PC-3 (cell line): ENCODE measurements at places on chromosomes 16 and 17. TPM values are rescaled to one million over a fixed set of nuclear protein-coding genes. Genes with fewer than 3 reads are reported as not detected.

GRCh38 chr17:34219405-34219804 lies 35.7 kb upstream of the CCL2 start:
- H3K4me1 ChIP-seq = no peaks in the 10 kb centered on the region
- no peak overlapping the region for H3K27ac ChIP-seq
- no peak overlapping the region for H3K4me3 ChIP-seq
- no peaks in the 10 kb centered on the region for H3K36me3 ChIP-seq

GRCh38 chr16:67451704-67452435 lies 20.9 kb downstream of the HSD11B2 start:
- no peak overlapping the region for H3K27ac ChIP-seq
- DNase-seq = no peak
- no peaks in the 10 kb centered on the region for H3K27me3 ChIP-seq
- H3K4me3 ChIP-seq = no peak overlapping the region

- no peaks in the 10 kb centered on the region for H3K27me3 ChIP-seq
- no peak for DNase-seq
- H3K4me3 ChIP-seq = no peak overlapping the region
- H3K4me1 ChIP-seq = no peaks in the 10 kb centered on the region
- no peaks in the 10 kb centered on the region for H3K36me3 ChIP-seq
These were observed 50.2 kb upstream of the CMIP start for GRCh38 chr16:81394416-81394815.

- no peaks in the 10 kb centered on the region for H3K27me3 ChIP-seq
- DNase-seq = no peak
- H3K4me1 ChIP-seq = no peaks in the 10 kb centered on the region
- no peak overlapping the region for H3K4me3 ChIP-seq
These were observed 155.2 kb upstream of the EEF2KMT start for GRCh38 chr16:5252791-5253190.

- no peak overlapping the region for H3K4me3 ChIP-seq
- no peaks in the 10 kb centered on the region for H3K36me3 ChIP-seq
- H3K4me1 ChIP-seq = no peaks in the 10 kb centered on the region
- no peak for DNase-seq
- no peaks in the 10 kb centered on the region for H3K27me3 ChIP-seq
These were observed 14.3 kb upstream of the FOXN1 start for GRCh38 chr17:28491860-28492259.

The APOH gene
- not detected in 2 replicates for total RNA-seq

GRCh38 chr16:15950161-15950854 lies 892 bp downstream of the ABCC1 start:
- peak; percentile 31 for DNase-seq
- H3K4me1 ChIP-seq = peaks cover 22% of the 10 kb centered on the region
- H3K36me3 ChIP-seq = no peaks in the 10 kb centered on the region
- peak overlapping the region; percentile 24 for H3K27ac ChIP-seq

GRCh38 chr16:78251115-78251514 lies 151.7 kb downstream of the WWOX start:
- H3K4me3 ChIP-seq = no peak overlapping the region
- H3K36me3 ChIP-seq = no peaks in the 10 kb centered on the region
- H3K4me1 ChIP-seq = no peaks in the 10 kb centered on the region

The CA5A gene
- not detected in 2 replicates for total RNA-seq

DNA sequence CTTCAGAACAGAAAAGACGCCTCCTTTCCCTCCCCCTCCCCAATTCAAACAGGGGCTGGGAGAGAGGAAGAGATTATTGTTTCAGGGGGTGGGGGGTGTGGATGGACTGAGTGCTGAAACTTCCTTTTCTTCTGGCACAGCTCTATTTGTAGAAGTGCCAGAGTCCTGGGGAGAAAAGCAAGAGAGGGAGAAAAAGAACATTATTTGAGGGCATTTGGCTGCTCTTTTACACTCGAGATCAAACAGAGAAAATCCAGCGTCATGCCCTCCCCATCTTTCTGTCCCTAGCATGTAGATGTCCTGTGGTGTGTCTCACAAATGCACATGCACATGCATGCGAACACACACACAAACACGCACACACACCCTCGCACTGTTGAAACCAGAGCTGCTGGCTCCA lies 13.0 kb downstream of the ARL4D start:
- DNase-seq = no peak
- H3K4me3 ChIP-seq = no peak overlapping the region
- H3K4me1 ChIP-seq = peaks cover 4% of the 10 kb centered on the region; the same call in 1 of the 2 replicates
- H3K27ac ChIP-seq = no peak overlapping the region
- no peaks in the 10 kb centered on the region for H3K27me3 ChIP-seq

DNA sequence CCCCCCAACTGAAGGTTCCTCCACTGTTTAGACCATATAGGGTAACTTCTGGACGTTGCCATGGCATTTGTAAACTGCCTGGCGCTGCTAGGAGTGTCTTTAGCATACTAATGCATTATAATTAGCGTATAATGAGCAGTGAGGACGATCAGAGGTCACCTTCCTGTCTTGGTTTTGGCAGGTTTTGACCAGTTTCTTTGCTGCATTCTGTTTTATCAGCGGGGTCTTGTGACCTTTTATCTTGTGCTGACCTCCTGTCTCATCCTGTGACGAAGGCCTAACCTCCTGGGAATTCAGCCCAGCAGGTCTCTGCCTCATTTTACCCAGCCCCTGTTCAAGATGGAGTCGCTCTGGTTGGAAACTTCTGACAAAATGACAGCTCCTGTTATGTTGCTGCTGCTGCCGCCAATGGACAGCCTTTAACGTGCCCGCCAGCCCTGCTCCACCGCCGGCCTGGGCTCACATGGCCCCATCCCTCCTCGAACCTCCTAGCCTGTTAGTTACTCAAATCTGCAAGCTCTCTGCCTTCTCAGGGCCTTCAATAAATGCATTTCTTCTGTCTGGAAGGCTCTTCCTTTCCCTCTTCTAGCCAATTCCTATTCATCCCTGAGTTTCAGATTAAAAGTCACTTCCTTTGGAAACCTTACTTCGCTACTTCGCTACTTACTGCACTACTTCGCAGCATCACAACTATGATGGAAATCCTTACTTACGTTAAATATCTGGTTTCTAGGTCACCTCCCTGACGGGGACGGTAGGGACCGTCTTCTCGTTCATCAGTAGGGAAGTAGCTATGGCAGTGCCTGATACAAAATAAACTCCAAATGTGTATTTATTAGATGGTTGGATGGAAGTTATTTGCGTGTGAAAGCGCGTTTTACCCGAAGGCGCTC lies 640 bp upstream of the NAGLU start:
- H3K4me1 ChIP-seq = peaks cover 15% of the 10 kb centered on the region
- peak overlapping the region; percentile 65 for H3K4me3 ChIP-seq
- DNase-seq = no peak
- H3K36me3 ChIP-seq = no peaks in the 10 kb centered on the region

- peaks cover 7% of the 10 kb centered on the region for H3K4me1 ChIP-seq
- peak overlapping the region; percentile 89; the same call in 1 of the 2 replicates for H3K4me3 ChIP-seq
- DNase-seq = peak; percentile 28
- H3K27ac ChIP-seq = peak overlapping the region; percentile 60
These were observed 1.3 kb upstream of the ZNF768 start for GRCh38 chr16:30527635-30528178.

GRCh38 chr17:40327735-40328385 lies 18.9 kb downstream of the RARA start:
- H3K4me1 ChIP-seq = peaks cover 12% of the 10 kb centered on the region
- no peak overlapping the region for H3K4me3 ChIP-seq
- H3K27ac ChIP-seq = no peak overlapping the region
- no peaks in the 10 kb centered on the region for H3K27me3 ChIP-seq
- no peaks in the 10 kb centered on the region for H3K36me3 ChIP-seq

The CES5A gene
- total RNA-seq = not detected in 2 replicates

The MRTFB gene
- 8.1 and 12.7 TPM in 2 replicates for total RNA-seq

- H3K4me1 ChIP-seq = no peaks in the 10 kb centered on the region
- H3K36me3 ChIP-seq = no peaks in the 10 kb centered on the region
- H3K27me3 ChIP-seq = no peaks in the 10 kb centered on the region
- no peak for DNase-seq
- no peak overlapping the region for H3K4me3 ChIP-seq
These were observed 369.1 kb downstream of the XYLT1 start for GRCh38 chr16:17101646-17102045.

The DRC3 gene
- 1.9 and 2.2 TPM in 2 replicates for total RNA-seq

DNA sequence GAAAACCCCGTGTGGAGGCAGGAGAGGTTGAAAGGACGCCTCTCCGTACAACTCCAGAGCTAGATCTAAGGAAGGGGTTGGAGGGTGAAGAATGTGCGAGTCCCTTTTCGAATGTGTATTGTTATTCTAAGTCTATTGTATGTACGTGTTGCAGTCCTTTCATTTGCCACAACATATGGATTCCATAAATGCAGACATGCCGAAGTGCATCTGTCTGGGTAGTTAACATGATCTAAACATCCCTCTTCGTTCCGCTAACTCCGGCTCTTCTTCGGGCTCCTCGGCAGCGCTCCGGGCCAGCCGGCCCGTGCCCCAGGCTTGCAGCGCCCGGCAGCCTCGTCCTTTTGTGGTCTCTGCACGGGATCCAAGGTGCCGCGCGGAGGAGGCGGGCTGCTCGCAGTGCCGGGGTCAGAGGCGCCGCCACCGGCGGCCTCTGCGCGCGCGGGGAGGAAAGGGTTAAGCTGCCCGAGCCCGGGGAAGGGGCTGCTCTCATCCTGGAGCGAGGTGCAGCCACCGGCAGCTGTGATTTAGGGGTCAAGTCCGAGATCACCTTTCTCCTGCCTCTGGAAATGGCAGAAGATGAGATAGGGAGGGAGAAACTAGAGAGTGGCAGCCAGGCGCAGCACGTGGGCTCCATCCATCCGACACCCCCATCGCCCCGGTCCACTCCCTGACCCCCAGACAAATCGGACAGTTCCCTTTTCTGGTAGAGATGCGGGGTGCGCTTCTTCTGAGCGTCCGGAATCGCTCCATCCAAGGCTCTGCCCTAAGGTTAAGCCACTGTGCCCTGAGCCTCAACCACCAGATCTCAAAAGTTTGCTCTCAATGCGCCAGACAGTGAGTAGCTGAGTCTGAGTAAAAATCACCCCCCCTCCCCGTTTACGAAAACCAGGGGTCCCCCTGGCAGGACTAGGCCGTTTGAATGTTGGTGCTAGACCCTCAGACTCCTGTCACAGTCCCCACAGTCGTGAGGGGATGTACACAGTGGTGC lies 15.1 kb upstream of the ZFHX3 start:
- peaks cover 26% of the 10 kb centered on the region for H3K4me1 ChIP-seq
- H3K4me3 ChIP-seq = no peak overlapping the region
- no peaks in the 10 kb centered on the region for H3K27me3 ChIP-seq
- H3K36me3 ChIP-seq = no peaks in the 10 kb centered on the region

DNA sequence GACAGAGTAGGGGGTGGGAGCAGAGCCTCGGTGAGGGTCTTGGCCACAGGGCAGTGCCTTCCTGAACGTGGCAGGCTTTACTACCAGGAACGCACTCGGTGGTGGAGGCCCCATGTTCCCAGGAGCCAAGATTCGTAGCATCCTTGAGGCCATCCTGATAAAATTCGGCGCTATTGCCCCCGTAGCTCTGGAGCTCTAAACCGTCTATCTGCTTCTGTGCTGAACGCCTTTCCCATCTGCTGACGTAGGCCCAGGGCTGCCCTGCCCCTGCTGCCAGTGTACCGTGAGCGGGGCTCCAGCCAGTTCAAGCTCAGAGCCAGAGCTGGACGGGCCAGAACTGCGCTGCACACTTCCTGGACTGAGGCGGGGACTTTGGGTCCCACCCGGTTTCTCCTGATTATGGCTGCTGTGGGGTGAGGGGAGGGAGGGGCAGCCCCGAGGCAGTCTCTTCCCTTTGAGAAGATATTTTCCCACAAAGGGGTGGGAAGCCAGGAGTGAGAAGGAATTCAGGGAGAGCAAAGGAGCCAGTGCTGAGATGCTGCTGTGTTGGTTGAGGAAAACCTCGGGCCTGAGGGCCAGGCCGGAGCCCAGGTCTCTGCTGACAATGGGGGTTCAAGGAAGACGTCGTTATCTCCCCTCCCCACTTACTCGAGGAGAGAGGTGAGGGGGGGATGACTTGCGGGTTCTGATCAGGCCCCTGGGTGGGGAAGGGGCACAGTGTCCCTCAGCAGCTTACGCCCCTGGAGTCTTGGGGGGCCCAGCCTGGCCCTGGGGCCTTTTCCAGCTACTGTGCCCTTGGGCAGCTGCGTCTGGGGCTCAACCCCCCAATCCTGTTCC lies 29.4 kb downstream of the OR1D5 start:
- H3K4me3 ChIP-seq = no peak overlapping the region
- H3K36me3 ChIP-seq = no peaks in the 10 kb centered on the region; the same call in 1 of the 2 replicates
- no peak for DNase-seq
- H3K4me1 ChIP-seq = peaks cover 9% of the 10 kb centered on the region
- no peaks in the 10 kb centered on the region for H3K27me3 ChIP-seq

GRCh38 chr17:17724307-17725010 lies 43.2 kb downstream of the RAI1 start:
- 0 out of 2 replicates have a peak, but pooled peaks cover 5% of the 10 kb centered on the region for H3K36me3 ChIP-seq
- DNase-seq = no peak
- no peaks in the 10 kb centered on the region for H3K27me3 ChIP-seq
- peaks cover 41% of the 10 kb centered on the region for H3K4me1 ChIP-seq
- H3K27ac ChIP-seq = no peak overlapping the region
- H3K4me3 ChIP-seq = no peak overlapping the region

- H3K4me1 ChIP-seq = peaks cover 26% of the 10 kb centered on the region
- no peaks in the 10 kb centered on the region for H3K27me3 ChIP-seq
- DNase-seq = peak; percentile 62
- peak overlapping the region; percentile 91 for H3K4me3 ChIP-seq
These were observed 55.0 kb upstream of the GSE1 start for GRCh38 chr16:85557971-85558657.

DNA sequence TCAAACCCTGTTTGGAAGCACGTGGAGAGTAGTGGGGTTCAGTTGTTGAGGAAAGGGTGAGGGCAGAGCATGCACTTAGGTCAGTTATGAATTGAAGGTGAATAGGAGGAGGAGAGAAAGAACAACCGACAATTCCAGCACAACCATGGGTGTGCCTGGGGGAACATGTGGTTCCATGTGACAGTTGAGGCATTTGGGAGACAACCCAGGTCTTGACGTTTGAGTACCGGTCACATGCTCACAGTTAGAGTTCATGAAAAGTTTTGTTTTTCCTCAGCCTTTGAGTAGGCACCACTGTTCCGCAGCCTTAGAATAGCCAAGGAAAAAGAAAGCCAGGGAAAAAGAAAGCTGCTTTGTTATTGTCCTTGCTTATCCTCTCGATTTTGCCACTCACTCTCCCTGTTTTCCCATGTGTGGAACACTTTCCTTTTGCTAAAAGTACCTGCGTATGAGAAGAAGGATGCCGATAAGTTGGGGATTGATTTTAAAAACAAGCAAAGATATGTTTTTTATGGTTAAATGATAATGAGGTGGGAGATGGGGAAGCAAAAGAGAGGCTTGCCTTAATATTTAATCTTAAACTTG lies 25.6 kb upstream of the ABCC11 start:
- H3K4me1 ChIP-seq = no peaks in the 10 kb centered on the region
- DNase-seq = no peak
- no peaks in the 10 kb centered on the region for H3K27me3 ChIP-seq
- no peak overlapping the region for H3K27ac ChIP-seq
- peaks cover 9% of the 10 kb centered on the region for H3K36me3 ChIP-seq
- no peak overlapping the region for H3K4me3 ChIP-seq

The HBA1 gene
- total RNA-seq = not detected in 2 replicates

The BAIAP3 gene
- 13.1 and 18.2 TPM in 2 replicates for total RNA-seq

DNA sequence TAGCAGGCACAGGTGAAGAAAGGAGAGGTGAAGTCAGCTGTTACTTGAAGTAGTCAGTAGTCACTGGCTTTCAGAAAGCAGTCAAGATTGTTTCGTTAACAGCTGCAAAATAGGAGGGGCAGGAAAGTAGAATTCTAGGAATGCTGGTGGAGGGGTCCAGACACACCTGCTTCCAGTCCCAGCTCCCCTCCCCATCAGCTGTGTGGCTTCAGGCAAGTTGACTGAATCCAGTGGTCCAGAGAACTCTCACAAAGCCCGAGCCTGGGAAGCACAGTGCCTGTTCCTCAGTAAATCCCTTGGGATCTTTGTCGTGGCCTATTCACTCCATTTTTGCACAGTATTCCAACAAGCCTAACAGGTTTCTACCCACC lies 4.6 kb upstream of the SOCS1 start:
- peaks cover 4% of the 10 kb centered on the region for H3K4me1 ChIP-seq
- no peak overlapping the region for H3K27ac ChIP-seq
- H3K36me3 ChIP-seq = no peaks in the 10 kb centered on the region

- no peak overlapping the region for H3K27ac ChIP-seq
- H3K4me1 ChIP-seq = peaks cover 4% of the 10 kb centered on the region; the same call in 1 of the 2 replicates
- no peaks in the 10 kb centered on the region for H3K36me3 ChIP-seq
- no peaks in the 10 kb centered on the region for H3K27me3 ChIP-seq
These were observed 36.8 kb downstream of the ADCY7 start for GRCh38 chr16:50303041-50303604.
